ENCODE measurements at places on chromosomes 2 and 18. TPM values are rescaled to one million over a fixed set of nuclear protein-coding genes. Genes with fewer than 3 reads are reported as not detected.

The CYBRD1 gene
- 53.1 TPM for total RNA-seq

The SLC5A7 gene
- 0.37 TPM for total RNA-seq

The FAHD2B gene
- total RNA-seq = 37.2 TPM

The MTHFD2 gene
- 19.0 TPM for total RNA-seq

The CIDEA gene
- total RNA-seq = not detected

The TMEM247 gene
- 18.5 TPM for total RNA-seq

The EMX1 gene
- total RNA-seq = 13.2 TPM

DNA sequence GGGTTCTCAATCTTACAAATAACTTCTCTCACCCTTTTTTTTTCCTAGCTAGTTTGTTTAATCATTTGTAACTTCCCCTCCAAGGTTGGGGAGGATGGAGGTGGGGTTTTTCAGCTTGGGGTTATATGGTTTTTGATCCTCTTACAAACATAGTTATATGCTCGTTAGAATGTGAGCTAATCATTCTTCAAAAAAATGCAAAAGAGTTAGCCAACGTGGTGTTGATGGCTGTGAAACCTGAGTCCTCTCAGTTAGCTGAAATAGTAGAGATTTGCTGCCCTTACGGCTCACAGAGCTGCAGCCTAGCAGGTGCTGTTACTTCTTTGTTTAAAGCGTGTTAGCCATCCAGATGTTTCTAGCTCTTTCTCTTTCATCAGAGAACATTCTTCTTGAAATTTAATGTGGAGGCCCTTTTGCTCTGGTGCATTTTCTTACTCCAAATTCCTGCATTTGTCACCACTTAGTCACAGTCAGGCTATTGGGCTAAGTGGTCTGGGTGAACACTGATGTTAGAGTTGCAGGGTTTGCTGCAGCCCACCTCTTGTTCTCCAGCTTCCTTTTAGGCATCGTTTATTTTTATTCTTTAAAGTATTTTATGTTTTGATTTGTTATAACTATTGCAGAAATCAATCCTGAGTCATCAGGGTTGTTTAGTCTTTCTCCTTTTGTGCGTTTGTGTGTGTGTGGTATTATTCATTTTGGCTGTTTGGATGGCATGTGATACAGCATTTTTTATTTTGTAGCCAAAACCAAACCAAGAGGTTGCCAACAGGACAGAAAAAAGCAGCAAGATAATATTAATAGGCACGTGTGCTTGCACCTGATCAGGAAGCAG is 41.1 kb downstream of the LIMS1 start:
- DNase-seq = no peak

- no peak for DNase-seq
Measured at GRCh38 chr18:79657342-79657996, 22.1 kb upstream of the CTDP1 start.

DNA sequence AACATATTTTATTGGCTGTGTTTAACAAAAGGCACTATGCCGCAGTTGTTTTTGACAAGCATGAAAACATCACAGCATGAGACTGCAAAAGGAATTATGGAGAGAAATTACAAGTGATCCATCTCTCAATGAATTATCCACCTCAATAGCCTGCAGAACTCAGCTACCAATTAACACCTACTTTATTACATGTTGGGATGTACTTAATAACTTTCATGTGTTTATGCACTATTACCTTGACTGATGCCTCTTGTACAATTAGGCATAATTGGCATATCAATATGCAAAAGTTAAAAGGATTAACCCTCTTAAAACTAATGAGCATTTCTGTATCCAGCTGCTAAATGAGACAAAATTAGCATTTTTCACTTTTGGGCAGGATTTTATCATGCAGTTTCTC is 27.8 kb downstream of the ARHGAP15 start:
- DNase-seq = no peak

- no peak for DNase-seq
Measured at GRCh38 chr2:233411162-233411561, 56.9 kb downstream of the DGKD start.

DNA sequence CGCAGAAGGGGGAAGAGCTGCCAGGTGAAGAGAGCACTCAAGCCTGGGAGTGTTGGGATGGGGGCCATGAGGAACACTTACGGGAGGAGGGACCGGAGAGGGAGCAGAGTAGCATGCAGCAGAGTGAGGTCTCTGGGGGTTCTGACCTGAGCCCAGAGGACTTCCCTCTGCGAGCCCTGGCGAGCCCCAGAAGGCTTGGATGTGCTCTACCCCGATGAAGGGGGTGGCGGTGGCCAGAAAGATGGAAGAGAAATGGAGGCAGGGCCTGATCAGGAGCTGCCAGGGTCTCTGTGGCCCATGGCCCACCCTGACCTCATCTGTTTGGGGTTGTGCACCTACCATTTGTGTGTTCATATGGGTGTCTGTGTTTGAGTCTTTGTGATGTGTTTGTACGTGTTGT is 42.0 kb downstream of the CROCC2 start:
- DNase-seq = peak; percentile 4

GRCh38 chr2:219178377-219179175 is 501 bp downstream of the RETREG2 start:
- peak; percentile 64 for DNase-seq

DNA sequence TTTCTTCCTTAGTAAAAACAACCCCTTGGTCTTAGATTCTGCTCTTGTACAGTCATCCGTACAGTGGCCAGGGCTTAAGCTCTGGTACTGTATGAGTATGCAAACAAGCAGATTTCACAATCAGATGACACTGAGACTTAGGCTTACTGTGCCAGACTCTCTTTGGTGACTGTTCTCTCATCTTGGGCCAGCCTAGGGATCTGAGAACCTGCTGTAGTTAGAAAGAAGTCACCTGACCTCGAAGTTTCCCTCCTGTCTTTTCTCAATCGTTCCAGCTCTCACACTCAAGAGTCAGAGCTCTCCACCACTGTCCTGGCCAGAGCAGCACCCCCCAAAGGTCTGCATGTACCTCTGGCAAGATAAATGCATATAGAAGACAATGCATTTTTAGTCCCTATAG is 63.2 kb downstream of the ZEB2 start:
- DNase-seq = peak; percentile 37

GRCh38 chr18:22228976-22229375 is 59.6 kb downstream of the GATA6 start:
- DNase-seq = no peak

GRCh38 chr2:25966531-25967270 is 15.6 kb downstream of the KIF3C start:
- DNase-seq = no peak

DNA sequence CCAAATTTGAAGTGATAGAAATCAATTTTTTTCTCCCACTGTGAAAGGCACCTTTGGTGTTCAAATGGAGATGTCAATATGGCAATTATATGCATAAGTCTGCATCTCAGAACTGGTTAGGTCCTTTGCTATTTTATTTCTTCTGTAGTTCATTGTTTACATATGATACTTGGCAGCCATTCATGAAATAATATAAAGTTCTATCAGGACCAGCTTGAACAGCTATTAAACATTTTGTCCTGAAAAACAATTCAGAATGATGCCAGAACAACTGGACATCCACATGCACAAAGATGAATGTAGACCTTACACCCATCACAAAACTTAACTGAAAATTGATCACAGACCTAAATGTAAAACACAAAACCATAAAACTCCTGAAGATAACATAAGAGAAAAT is 41.8 kb upstream of the ARHGAP28 start:
- DNase-seq = no peak

DNA sequence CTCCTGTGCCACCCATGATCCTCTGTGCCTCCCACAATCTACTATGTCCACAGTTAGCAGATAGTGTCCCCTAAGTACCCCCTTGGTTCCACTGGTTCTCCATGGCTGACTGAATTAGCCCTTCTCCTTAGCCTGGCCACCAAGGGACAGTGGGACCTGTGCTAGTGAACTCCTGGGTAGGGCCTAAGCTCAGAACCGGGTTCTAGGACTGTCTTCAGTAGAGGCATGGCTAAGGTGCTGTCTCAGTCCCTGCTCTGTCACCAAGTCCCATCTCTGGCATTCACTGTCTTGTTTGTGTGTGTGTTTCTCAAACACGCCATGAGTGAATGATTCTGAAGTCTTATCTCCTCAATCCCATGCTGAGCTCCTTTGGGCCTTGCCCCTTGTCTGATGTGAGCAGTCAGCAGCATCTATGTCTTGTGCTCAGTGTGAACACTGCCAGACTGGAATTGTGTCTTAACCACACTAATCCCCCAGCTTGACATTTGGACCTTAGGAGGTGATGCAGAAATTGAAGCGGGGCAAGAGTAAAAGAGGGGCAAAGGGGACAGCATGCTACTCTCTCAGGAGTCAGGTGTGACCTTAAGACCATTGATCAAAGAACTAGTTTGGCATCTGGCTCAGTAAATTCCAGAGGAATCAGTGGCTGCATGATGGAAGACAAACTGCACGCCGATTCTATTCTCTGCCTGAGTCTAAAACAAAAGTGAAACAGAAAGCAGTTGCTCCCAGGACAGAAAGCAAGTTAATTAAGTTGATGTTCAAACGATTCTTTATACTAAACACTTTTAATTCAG is 190.5 kb downstream of the ALPK2 start:
- DNase-seq = no peak

GRCh38 chr2:68920481-68921170 is 32.1 kb downstream of the GKN2 start:
- DNase-seq = no peak

GRCh38 chr2:45616658-45617411 is 5.8 kb upstream of the SRBD1 start:
- DNase-seq = no peak

DNA sequence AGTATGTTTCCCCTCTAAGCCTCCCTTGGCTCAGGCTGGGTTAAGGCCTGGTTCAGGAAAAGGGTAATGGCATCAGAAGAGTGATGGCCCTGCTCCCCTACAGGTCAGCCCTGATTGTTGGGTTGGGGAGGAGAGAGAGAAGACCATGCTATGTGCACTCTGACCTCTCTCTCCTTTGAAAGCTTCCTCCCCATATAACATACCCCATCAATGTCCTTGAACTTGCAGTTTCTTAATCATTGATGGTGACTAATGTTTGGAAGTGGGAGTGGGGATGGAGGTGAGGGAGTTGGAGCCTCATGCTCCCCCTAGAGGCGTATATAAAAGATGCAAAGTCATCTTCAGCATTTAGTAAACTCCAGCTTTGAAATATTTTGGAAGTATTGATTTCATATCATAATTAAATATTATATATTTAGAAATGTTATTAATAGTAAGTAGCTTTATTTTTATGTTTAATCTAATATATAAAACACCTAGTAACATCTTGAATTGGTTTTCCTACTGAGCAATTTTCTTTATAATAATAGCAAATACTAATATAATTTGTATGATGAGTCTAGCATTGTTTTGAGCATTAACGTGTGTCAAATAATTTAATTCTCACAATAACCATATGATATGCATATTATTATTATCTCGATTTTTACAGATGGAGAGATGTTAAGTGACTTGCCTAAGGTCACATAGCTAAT is 8.8 kb downstream of the PLCL1 start:
- DNase-seq = no peak

DNA sequence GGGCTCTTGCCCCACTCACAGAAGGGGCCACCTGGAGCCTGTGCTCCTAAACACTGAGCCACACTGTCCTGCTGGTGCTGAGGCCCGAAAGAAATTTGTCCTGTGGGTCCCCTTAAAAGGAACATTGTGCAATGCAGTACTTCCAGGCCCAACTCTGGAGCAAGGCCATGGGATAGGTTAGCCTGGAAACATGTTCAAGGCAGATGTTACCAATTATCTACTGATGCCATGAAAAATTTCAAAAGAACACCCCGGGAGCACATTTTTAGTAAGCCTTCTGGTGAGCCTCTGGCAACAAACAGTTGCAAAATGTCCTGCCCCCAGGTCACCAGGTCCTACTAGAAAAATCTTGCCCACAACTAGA is 12.3 kb upstream of the PTMA start:
- DNase-seq = peak; percentile 63

DNA sequence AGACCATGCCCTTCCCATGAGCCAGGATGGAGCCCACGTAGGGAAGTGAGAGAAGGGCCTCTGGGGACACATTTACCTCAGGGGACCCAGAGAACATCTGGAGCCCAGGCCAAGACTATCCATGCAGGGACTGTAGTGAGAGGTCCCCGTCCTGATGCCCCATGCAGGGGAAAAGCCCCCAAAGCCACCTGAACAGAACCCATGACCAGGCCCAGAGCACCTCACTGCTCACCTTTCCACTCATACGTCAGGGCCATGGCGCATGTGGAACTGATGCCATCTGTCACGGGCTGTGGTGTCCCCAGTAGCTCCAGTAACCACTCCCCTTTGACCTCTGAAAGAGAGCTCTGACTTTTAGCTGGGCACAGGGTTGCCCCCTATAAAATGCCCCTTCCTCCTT is 106.5 kb upstream of the TEX51 start:
- DNase-seq = no peak

- DNase-seq = no peak
Measured at GRCh38 chr2:137220438-137220993, 455.2 kb downstream of the THSD7B start.

DNA sequence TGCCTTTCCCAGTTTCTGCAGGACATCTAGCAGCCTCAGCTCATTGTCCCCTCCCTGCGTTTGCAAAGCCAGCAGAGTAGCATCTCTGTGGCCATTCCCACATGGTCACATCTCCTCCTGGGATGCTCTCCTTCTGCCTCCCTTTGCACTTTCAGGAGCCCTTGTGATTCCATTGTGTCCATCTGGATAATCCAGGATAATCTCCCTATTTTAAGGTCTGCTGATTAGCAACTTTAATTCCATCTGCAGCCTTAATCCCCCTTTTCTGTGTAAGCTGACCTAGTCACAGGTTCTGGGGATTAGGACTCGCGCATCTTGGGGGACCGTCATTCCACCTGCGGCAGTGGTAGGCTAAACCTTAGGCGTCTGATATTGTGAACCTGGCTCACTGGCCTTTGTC is 70.7 kb downstream of the NEDD4L start:
- no peak for DNase-seq

GRCh38 chr18:34299828-34300227 is 75.1 kb upstream of the NOL4 start:
- no peak for DNase-seq

DNA sequence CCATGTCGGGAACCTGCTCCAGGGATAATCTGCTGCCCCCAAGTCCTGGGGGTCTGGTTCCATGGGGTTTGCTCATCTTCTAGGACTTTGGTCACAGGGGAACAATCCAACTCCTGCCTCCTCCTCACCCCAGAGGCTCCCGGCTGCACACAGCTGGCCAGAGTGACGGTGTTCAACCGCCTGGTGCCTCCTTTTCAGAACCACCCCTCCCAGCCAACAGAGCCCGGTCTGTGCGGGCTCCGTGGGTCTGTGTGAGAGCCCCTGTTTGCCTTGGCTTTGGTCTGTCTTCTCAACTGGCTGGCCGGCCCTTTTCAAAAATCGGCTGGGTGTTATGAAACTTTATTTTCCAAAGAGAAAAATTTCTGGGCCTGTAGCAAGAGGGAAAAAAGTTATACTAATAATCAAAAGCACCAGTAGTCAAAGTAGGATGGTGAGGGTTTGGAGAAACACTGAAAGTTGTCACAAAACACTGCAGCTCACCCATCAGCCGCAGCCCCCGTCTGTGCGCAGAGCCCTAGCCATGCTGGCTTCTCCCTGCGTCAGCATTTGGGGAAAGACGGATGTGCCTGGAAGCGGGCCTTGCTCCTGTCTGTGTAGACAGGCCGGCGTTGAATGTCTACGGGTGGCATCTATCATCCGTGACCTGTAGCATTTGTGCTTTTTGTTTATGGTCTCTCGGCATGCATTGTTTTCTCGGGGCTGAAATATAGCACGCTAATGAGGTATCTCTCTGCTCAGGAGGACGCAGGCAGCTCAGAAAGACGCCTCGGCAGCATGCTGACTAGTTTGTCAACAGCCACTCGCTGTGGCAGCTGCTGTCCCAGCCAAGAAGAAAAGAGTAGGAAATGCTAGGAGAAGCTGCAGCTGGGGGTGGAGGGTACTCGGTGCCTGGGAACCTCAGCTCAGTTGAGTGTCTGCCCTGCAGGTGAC is 138.6 kb downstream of the GLI2 start:
- DNase-seq = no peak
